Progenitor cell of endocrine pancreas (in vitro differentiated cells): ENCODE measurements at places on chromosomes 6 and 20.

- DNase-seq, result no peak
Observed at GRCh38 chr6:10033223-10033829, 381.5 kb downstream of the TFAP2A start.

- DNase-seq, result no peak
Observed at GRCh38 chr6:170036916-170037315, 254.0 kb downstream of the DLL1 start.

GRCh38 chr6:91273729-91274128 is 686.9 kb upstream of the MAP3K7 start:
- no peak for DNase-seq

- DNase-seq, result no peak
Observed at GRCh38 chr6:45003387-45003786, 324.7 kb upstream of the RUNX2 start.

DNA sequence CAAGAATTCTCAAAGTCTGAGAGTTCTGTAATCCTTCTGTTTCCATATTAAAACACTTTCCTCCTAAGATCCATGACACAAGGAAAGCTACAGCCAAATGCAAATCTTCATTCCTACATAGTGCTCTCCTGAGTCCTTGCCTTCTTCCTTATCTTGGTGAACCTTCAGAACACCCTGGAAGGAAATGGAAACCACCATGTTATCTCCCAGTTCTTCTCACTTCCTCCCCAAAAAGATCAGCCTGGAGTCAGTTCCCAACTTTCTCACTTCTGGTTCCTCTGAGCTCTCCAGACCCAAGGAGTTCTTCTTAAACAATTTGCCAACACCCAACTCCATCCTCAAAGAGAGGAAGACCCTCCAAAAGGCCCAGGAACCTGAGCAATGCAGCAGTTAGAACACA is 193.3 kb upstream of the CCN2 start:
- no peak for DNase-seq

DNA sequence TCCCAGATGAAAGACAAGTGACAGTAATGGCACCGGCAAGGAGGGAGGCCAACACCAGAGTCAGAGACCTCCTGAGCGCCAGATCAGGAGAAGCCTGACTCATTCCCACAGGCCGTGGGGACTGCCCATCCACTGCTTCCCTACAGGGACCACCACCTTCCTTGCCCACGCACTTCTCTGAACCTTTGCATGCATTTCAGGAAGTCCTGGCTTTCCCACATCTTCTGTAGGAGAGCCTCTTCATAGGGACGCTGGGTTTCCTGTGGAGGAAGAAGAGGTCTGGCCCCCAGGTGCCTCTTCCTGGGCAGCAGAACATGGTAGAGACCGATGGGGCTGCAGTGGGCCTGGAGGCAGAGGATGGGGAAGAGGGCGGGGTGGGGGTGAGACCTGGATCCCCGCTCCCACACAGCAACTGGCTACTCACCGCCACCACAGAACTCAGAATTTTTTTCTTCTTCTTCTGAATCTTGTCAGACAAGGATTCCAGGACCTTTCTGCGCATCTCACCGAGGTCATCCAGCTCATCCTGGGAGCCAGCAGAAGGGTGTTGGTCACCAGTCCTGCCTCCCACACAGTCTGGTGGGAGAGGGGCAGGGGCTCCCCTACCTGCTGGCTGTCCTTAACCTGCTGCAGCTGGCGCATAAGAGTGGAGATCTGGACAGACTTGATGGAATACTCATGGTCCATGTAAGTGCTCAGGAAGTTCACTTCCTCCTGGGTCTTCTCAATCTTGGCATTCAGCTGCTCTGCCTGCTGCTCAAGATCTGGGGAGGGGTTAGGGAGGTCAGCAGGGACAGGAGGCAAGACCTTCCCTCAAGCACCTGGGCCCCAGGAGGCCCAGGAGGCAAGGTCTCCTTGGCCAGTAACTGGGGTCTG is 13.7 kb downstream of the C20orf96 start:
- DNase-seq, result no peak

DNA sequence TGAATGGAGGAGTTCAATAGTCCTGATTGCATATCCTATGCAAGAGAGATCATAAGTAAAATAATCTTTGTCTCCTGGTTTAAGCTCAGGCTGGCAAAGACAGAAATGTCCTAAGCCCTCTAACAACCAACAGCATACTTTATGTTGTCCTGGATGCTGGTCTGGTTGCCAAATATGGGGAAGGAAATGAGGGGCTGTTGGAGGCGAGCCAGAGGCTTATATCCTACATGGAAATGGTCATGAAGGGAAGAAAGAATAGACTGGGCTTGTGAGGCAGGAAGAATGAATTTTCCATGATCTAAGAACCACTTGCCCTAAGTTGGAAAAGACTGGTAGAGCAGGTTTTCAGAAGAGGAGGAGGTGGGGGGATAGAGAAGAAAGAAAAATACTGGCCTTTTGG is 237.1 kb downstream of the SMOC2 start:
- no peak for DNase-seq

- no peak for DNase-seq
Observed at GRCh38 chr6:89479897-89480296, 46.9 kb downstream of the ANKRD6 start.

- DNase-seq, result no peak
Observed at GRCh38 chr6:106727480-106728149, 98.2 kb downstream of the QRSL1 start.
